CD4-positive, alpha-beta T cell treated with Interleukin-17A for 4 hours (primary cell): ENCODE measurements at places on chromosomes 2 and 18.

DNA sequence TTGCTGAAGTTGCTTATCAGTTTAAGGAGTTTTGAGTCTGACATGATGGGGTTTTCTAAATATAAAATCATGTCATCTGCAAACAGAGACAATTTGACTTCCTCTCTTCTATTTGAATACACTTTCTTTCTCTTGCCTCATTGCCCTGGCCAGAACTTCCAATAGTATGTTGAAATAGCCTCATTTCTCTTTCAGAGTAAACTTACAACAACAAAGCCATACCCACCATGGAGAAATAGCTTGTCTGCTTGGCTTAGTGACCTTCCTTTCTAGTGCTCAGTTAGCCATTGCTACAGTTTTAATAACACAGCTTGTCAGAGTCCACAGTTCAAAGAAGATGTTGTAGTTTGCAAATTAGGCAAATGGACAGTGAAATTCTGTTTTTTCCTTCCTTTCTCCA lies 228.0 kb downstream of the ETAA1 start:
- no peak for DNase-seq

- DNase-seq: no peak
Observed at GRCh38 chr2:186484062-186484735, 1.9 kb upstream of the ZC3H15 start.

DNA sequence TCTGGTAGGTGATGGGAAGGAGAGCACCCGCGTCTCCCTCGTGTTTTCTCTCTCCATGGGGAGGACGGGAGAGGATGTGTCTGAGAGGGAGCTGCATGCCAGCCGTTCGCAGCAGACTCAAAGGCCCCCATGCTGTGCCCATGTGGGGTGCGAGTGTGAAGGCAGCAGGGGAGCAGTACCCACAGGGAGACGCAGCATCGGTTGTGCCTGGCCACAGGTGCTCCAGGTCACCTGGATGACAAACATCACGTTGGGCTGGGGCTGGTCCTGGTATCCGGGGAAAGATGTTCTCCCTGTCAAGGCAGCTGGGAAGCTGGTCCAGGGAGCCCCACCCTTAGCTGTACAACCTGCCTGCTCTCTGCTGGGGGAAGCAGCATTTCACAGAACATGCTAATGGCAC lies 119.5 kb upstream of the SALL3 start:
- no peak for DNase-seq

- DNase-seq: no peak
Observed at GRCh38 chr2:241593271-241593670, 34.7 kb downstream of the BOK start.

GRCh38 chr18:59015531-59016152 lies 124.0 kb upstream of the SEC11C start:
- DNase-seq: no peak

DNA sequence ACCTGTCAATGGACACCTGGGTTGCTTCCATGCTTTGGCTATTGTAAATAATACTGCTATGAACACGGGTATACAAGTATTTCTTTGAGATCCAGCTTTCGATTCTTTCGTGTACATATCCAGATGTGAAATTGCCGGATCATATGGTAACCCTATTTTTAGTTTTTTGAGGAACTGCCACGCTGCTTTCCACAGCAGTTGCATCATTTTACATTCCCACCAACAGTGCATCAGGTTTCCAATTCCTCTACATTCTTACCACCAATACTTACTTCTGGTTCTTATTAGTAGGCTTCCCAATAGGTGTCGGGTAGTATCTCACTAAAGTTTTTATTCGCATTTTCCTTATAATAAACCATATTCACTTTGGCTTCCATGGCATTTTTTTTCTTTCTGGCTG lies 69.6 kb downstream of the PID1 start:
- DNase-seq: no peak

GRCh38 chr18:43735570-43735969 lies 458.3 kb upstream of the SYT4 start:
- no peak for DNase-seq

- DNase-seq: no peak
Observed at GRCh38 chr18:73945130-73945792, 202.4 kb downstream of the FBXO15 start.

DNA sequence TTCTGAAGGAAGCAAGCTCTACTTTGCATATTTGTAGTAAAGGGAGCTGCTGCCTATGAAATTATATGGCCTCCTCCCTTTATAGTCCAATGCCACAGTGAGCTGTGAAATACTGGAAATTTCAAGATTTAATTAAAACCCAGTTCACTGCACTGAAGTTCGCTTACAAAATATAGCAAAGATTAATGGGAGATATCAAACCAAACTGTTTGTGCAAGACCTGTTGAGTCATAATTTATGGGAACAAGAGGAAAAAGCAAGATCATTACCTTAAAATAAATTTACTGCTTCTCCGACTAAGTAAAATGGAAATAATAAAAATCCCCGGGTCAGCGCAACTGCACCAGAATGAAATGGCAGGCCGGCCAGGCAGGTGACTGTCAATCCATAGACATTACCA lies 215.5 kb upstream of the RAB6C start:
- DNase-seq: no peak

DNA sequence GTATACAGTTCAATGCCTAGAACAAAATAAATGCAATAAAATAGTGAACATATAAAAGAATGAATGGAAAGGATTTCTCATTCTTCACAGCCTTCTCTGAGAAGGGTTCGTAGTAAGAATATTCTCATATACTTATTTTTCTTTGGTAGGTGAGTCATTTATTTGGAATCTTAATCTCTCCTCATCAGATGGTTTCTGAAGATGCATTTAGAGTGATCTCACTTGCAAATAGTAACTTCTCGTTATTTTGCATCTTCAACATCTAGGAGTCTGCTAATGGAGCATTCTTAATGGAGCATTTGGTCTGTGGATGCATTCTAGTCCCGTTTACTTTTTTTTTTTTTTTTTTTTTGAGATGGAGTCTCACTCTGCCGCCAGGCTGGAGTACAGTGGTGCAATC lies 3.9 kb downstream of the UBXN4 start:
- DNase-seq: no peak
